NCI-H774 (cell line): ENCODE measurements at places on chromosomes 4 and X.

- DNase-seq, result no peak
Measured at GRCh38 chr4:770022-770421, 55.9 kb downstream of the CPLX1 start.

DNA sequence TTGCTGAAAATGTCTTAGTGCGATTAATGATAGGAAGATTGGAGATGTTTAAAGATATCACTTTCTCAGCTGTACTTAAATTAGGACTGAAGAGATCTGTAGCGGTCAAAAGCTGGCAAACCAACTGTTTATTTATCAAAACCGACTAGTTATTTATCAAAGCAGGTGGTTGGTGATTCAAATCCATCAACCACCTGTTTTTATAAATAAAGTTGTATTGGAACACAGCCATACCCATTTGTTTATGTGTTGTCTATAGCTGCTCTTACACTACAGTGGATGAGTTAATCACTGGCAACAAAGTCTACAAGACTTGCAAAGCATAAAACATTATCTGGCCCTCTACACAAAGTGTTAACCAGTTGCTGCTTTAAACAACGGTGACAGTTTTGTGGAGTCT is 76.8 kb downstream of the IL15 start:
- no peak for DNase-seq

DNA sequence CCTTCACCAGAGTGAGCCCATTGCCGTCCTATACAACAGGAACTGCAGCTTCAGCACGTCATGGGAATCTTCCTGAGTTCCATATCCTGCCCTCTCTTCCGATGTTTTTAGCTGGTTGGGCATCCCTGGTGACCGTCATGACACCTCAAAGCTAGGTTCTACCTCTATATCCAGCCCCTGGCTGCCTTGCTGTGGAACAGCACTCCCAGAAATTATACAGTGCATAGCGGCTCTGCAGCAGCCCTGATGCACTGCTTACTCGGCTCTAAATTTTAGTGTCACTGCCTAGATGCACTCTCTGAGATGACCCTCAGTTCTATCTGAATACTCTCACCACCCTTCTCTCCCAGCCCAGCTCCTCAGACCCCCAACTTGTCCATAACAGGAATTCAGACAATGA is 44.3 kb downstream of the ARHGEF38 start:
- no peak for DNase-seq

DNA sequence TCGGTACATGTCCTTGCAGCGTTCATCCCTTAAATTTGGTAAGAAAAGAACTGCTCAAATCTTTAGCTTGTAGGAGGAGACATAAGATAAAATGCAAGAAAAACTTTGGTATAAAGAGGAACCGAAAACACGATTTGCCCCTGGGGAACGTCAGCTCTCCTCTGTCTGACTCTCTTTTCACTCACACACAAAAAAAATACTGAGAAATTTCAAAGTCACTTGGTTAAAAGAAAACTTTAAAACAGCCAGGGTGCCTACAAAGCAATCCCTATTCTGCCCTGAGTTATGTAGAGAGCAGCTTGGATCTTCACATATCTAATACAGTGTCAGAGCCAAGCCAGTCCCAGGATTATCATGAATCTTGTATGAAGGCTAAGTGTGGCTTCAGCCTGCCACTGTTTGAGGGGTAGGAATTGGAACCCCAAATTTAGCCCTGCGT is 248.5 kb upstream of the CXXC4 start:
- no peak for DNase-seq

DNA sequence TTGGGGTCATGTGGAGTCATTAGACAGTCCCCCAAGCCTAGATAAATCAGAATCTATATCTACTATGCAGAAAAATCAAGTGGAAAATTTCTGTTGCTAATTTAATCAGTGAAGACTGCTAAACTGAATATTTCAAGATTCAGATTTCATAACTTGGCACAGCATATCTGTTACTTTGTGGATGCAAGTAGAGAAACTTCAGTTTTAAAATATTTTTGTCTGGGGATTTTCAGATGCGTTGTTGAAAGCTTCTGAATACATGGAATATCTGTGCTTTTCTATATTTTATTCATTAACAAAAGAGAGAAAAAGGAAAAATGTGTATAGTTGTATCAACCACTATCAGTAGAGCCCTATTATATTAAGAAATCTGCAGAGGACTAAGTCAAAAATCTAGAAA is 4.4 kb downstream of the FGF5 start:
- no peak for DNase-seq

DNA sequence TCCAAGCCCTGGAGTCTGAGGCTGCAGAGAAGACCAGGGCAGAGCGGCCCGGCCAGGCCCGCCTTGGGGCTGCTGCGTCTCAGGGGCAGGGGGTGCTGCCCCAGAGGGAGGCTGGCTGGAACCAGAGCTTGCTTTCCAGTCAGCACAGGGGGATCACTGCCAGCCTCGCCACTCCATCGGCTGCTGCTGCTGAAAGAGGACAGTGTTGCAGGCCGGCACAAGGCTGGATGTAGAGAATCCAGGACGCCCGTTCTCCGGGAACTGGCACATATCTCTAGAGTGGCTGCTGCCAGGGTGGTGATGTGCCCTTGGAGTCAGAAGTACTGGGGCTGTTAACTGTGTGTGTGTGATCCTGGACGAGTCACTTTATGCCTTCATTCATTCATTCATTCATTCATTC is 31.9 kb upstream of the SORCS2 start:
- no peak for DNase-seq

GRCh38 chrX:11257290-11257689 is 35.9 kb upstream of the AMELX start:
- DNase-seq, result no peak

GRCh38 chr4:78695910-78696309 is 80.2 kb upstream of the BMP2K start:
- DNase-seq, result no peak

- no peak for DNase-seq
Measured at GRCh38 chr4:664713-665231, 9.3 kb downstream of the ATP5ME start.

- no peak for DNase-seq
Measured at GRCh38 chr4:7857993-7858392, 81.7 kb downstream of the AFAP1 start.

DNA sequence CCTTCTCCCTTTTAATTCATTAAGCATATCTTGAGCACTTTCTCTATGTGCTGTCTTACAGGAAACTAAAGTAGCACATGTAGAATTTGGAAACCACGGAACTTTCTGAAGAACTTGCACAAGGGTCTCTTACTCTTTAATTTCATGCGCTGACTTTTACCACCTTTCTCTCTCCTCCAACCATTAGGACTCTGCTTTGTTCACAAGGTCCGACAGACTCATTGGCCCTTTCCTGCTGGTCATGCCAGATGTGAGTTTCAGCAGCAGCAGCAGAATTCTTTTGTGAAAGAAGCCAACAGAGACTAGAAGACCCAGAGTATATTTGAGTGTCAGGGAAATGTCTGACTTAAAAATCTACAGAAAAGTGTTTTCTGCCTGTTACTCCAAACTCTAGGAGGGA is 207.1 kb downstream of the GUCY2F start:
- no peak for DNase-seq

- DNase-seq, result no peak
Measured at GRCh38 chr4:184280137-184280536, 62.5 kb upstream of the ENPP6 start.

GRCh38 chrX:19237901-19238300 is 105.8 kb upstream of the PDHA1 start:
- DNase-seq, result no peak

DNA sequence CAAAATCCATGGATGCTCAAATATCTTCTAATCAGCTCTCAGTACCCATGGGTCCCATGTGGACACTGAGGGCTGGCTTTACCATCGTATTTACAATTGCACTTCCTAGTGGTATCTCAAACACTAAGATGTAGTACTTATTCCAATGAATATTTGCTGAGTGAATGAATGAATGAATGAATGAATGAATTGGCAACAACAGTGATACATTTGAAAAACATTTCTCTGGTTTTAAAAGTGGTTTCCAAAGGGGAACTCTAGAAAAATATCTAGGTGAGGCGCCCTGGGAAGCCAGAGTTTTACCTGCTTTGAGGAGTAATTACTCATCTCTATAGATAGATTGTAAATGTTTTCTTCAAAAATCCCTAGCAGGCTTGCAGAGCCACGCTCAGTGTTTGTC is 76.6 kb downstream of the CYTL1 start:
- DNase-seq, result no peak

GRCh38 chr4:98625920-98626319 is 32.5 kb downstream of the TSPAN5 start:
- no peak for DNase-seq

- DNase-seq, result no peak
Measured at GRCh38 chr4:113978561-113979147, 793 bp downstream of the ARSJ start.

DNA sequence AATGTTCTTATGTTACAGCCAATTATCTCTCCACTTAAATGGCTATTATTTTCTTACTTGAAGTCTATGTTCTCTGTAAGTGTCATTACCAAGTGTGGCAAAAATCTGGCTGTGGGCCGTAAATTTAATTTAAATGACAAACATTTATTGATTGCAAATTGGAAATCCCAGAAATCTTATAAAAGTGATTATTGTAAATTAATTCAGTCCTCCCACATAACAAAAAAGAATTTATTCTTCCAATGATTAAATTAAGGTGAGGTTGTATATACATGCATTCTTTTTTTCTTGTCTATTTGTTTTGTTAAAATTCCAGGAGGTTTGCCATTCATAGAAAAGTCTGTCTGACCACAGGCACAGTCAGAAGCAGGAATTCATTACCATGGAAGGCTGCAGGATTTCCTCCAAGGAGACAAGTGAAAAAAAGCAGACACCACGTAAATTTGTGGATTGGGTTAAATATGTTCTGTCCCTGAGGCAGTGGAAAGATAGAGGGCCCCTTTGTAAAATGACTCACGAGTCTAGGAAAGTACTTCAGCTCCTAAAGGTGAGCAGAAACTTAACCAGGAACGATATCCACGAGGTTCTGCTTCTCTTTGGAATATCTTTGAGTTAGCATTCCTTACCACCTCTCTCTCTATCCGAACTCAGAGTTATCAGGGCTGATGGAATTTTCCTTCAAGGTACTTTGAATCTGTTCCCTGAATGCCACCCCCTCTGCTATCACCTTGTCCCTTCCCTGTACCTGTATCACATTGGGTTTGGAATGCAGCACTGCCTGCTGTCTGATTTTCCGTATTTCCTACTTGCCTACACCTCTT is 10.7 kb downstream of the PPARGC1A start:
- DNase-seq, result no peak

DNA sequence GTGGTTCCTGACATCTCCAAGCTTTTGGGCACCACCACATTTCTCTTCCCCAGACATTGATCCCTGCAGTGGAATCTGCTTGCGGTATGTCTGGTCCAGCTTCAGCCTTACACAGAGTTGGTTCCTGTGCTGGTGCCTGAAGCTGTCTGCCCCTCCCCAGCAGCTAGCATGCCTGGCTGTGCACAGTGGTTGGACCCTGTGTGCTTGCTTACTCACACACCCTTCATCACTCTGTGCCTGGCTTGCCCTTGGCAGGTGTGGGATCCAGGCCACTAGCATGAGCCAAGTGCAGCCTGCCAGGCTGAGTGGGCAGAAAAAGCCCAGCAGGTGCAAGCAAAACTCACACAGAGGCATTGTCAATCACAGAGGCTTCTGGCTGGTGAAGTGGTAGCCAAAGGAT is 473.8 kb downstream of the ACTRT1 start:
- no peak for DNase-seq

GRCh38 chrX:356385-357034 is 30.2 kb downstream of the PPP2R3B start:
- no peak for DNase-seq

DNA sequence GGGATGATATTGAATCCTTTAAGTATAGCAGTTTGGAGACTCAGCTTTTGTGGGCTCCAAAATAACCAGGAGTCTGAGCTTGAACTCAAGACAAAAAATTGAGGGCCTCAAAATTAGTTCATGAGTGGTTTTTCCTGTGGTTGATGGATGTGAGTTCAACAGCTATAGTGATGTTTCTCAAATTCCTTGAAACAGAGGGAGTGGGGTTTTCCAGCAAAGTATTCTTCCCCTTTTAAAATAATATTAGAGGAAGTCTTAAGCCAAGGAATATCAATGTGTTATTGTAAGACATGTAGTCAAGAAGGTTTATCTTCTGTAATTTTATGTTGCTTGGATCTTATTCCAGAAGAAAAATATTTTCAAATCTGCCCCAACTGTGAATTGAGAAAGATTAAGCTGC is 10.6 kb downstream of the OTC start:
- DNase-seq, result no peak

DNA sequence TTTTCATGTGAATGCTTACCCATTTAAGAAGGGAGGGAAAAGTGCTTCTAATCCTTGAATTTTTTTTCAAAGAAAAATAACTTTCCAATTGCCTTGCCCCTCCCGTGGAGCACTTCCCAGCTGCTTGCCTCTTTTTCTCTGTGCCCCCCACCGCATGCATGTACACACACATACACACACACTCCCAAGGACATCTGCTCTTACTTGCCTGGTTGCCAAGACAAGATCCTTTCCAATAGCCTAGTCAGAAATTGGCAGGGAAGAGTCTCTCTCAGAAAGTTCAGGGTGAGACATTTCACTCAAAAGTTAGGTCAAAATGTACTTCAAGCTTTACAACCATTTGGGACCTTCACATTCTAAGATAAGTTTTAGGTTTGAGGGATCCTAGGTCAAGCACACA is 10.9 kb downstream of the HHIP start:
- no peak for DNase-seq
